ENCODE measurements at places on chromosomes 3 and 15.

DNA sequence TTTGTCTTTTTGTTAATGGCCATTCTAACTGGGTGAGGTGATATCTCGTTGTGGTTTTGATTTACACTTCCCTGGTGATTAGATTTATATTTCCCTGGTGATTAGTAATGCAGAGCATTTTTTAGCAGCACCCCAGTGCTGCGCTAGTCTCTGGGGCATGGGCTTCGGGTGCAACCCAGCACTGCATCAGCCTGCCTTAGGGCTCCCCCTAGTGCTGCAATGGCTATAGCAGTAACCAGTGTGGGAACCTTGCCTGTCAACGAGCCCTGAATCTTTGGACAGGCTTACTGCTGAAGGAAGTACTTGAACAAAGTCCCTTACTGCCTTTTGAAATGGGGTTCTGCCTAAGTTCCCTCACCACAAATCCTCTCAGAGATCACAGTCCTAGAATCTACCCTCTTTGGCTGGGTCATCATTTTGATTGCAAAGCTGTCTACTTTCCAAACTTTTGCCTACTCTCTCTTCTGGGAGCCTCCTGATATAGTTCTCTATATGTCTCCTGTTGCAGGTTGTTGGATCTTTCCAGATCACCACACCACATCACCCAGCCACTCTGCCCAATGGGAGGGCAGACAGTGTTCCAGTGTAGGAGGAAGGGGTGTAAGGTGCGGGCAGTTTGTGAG, 79.2 kb upstream of the CCNL1 start:
- peak; percentile 85 for DNase-seq

GRCh38 chr3:70433091-70433490, 120.7 kb upstream of the MDFIC2 start:
- no peak for DNase-seq

- no peak for DNase-seq
These were observed 134.9 kb upstream of the BFSP2 start for GRCh38 chr3:133264920-133265319.

GRCh38 chr3:104520228-104520655, 846.5 kb upstream of the ALCAM start:
- no peak for DNase-seq

DNA sequence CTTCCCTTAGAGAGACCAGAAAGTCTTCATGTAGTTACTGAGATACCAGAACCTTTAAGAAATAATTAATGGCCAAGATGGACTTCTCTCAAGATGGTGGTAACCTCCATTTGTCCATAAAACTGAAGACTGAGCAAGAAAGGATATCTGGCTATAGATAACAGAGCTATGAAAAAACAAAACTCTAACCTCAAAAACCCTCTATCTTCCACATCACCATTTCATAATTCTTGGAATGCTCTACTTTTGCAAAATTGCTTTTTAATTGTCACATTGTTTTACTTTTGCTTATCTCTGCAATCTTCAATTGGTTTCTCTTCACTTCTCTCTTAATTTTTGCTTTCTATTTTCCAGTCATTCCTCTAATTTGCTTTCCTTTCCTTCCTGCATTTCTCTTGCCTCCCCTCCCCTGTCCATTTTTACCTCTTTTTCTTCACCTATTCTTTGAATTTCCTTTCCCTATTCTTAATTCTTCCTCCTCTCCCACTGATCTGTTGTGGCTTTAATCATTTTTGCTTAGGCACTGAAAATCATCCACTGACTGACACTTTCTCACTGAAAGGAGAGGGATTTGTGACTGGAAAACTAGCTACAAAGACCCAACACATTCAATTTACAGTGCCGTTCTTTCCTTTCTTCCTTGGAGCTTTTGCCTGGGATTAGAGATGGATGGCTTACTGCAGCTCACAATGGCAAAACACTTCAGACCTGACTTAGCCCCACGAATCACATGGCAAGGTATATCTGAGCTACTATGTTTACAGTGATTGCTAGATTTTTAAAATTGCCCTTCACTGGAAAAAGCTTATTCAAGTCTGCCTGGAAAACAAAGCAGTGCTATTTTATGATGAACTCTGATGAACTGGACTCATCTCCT, 242.8 kb downstream of the CHST2 start:
- no peak for DNase-seq

GRCh38 chr3:184791171-184791570, 20.8 kb upstream of the VPS8 start:
- DNase-seq = no peak

DNA sequence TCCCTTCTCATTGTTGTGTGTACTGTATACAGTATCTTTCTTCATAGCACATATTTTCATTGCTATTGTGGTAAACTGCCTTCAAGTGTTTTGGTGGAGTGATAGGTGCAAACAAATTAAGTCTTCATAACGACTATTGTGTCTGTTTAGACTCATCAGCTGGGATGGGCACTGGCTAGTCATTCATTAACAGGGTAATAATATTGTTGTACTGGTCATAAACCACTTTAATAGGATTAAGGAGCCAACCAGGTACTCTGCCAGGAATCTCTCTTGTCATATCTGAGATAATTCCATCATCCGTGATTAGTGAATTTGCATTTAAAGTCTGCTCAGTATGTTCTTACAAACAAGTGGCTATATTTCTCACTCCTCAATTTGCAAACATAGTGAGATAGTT, 10.2 kb upstream of the TMEM45A start:
- DNase-seq = no peak

DNA sequence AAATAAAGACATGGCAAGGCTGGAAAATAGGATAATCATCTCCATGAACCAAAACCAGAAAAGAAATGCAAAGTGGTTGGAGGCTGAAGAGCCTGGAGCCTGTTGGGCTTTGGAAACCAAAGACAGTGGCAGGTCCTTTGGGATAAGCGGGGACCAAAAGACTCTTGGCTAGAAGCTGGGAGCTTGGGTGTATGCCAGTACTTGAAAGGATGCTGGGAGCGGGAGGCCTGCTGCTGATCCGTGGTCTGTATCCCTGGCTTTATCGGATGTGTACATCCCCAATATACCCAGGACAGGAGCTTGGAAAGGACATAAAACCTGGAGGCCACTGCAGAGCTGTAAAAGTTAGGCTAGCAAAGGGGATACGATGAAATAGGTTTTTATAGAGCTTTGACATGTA, 1.3 kb upstream of the CHRNB4 start:
- DNase-seq = no peak

GRCh38 chr3:48894516-48894915, 4.2 kb downstream of the SLC25A20 start:
- DNase-seq = no peak

DNA sequence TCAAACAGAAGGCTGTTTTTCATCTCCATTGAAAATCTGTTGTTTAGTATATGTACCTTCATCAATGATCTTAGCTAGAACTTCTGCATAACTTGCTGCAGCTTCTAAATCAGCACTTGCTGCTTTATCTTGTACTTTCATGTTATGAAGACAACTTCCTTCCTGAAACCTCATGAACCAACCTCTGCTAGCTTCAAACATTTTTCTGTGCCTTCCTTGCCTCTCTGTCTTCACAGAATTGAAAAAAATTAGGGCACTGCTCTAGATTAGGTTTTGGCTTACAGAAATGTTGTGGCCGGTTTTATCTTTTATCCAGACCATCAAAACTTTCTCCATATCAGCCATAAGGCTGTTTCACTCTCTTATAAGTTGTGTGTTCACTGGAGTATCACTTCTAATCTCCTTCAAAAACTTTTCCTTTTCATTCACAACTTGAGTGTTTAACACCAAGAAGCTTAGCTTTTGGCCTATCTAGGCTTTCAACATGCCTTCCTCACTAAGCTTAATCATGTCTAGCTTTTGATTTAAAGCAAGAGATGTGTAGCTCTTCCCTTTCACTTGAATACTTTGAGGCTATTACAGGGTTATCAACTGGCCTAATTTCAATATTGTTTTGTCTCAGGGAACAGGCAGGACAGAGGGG, 78.6 kb downstream of the IGSF11 start:
- DNase-seq = no peak

DNA sequence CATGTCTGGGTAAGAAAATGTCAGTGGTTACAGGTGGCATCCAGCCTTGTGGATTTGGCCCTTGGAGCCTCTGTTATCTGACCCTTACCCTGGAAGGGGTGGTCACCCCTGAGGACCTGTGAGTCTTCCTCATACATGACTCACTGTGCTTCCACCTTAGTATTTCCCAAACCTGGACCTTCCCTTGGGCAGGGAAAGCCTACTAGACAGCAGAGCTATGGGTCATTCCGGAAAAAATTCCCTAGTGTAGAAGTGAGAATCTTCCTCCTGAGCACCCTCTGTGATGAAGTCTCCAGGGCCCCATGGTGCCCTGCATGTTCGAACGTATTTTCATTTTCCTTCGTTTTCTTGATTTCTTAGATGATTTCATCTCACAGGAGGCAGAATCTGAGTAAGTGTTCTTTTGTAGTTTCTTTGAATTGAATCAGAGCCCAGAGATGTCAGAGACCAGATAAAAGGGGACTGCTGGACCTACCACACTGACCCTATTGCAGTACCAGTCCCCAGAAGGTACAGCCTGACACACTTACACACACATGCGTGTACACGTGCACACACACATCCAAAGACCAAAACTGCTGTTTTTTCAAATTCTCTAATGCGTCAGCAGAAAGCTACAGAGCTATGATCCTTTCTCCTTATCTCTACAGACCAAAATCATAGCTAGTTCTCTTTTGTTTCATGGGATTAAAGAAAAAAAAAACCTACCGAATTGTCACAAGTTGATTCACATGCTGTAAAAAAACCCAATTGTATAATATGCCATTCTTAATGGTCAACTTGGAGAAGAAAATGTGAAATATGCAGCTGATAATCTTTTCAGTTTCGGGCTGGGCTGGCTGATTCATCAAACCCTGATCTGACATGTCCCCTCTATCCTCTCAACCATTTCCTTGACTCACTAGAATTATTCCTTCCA, 50.5 kb upstream of the ARHGEF3 start:
- DNase-seq = no peak

DNA sequence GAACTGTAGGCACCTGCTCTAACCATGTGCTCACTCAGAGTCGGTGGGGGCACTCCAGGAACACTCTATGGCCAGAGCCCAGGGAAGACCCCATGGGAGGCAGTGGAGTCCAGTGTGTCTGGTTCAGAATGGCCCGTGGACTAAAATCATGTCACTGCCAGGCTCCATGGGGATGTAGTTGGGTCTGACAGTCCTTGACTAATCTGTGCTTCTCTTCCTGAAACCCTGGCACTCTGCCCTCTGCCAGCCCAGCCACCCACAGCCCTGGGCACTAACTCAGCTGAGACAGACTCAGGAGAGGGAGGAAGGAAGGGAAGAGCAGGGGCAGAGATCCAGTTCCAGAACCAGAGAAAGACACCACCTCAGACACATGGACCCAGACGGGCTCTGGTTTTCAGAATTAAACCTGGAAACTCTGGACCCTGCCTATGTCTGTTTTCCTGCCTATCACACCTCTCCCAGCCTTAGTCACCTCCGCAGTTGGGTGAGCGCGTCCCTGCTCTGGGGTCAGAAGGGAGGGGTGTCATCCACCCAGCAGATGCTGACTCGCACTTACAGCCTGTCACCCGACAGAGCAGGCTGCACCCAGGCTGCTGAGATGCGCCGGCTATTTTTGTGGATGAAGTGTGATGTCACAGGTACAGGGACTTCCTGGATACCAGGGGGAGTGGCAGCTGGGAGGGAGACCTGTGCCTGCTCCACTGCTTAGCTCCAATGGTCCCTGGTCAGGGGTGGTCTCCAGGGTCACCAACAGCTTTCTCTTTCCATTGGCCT, 56.8 kb upstream of the INSYN1 start:
- DNase-seq = no peak

- DNase-seq = no peak
These were observed 95.6 kb downstream of the FBLN2 start for GRCh38 chr3:13644341-13645117.

GRCh38 chr15:92653836-92654539, 1.6 kb downstream of the FAM174B start:
- DNase-seq = no peak

- DNase-seq = no peak
These were observed 20.6 kb downstream of the NPAP1 start for GRCh38 chr15:24696201-24696600.

- DNase-seq = peak; percentile 35
These were observed 16.3 kb upstream of the A4GNT start for GRCh38 chr3:138148503-138148902.

DNA sequence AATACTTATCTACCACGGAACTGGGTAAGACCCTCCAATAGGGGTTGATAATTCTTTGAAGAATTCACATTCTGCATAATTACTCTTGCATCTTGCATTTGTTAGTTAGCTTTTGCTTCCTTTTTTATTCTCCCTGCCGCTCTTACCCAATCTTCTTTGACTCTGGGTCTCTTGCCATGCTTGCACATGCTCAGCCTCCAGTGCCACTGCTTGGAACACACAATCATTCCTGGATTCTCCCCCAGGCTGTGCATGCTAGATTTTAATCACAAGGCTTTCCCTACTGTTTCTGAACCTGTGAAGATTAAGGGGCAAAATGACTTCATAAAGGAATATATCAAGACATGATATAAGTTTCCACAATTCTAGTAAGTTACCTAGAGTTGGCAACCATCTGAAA, 133.1 kb downstream of the IL1RAP start:
- peak; percentile 4 for DNase-seq

DNA sequence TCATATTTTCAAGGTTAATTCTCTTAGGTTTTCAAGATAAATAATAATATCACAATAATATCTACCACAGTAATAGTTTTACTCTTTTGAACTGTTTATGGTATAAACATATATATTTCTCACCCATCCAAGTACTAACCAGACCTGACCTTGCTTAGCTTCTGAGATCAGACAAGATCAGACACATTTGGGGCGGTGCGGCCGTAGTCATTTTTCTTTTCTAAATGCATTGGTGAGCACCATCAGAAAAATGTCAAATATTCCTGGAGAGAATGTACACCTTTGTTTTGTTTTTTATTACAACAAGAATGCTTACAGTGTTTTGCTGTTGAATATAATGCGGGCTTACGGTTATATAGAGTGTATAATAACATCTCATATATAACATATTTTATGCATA, 267.8 kb downstream of the ADAMTS17 start:
- DNase-seq = no peak

DNA sequence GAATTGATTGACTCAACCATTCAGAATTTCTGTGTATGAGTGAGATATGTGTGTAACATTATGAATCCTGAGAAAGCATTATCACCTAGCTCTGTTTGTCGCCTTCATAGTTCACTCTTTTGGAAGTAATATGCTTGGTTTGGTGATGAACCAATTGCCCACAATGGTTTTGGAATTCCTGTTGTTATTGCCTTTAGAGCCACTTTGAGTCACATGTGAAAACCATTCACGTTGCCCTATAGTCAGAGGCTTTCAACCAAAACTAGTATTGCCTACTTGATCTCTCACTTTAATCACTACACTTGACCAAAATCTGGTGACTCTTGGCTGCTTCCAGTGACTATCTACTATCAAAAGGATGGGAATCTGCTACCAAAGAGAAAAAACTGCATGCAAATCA, 78.2 kb upstream of the FLNB start:
- no peak for DNase-seq

GRCh38 chr15:66770518-66771350, 68.7 kb downstream of the SMAD6 start:
- no peak for DNase-seq

- DNase-seq = no peak
These were observed 5.8 kb downstream of the RBMS3 start for GRCh38 chr3:29286478-29287240.

All from inflammatory macrophage (primary cell).